ENCODE measurements at places on chromosomes 3 and 15.

- no peaks in the 10 kb centered on the region for H3K27me3 ChIP-seq
- H3K27ac ChIP-seq: no peak overlapping the region
- DNase-seq: no peak
- H3K36me3 ChIP-seq: no peaks in the 10 kb centered on the region
- H3K4me1 ChIP-seq: no peaks in the 10 kb centered on the region
Observed at GRCh38 chr3:7663771-7664170, 802.9 kb downstream of the GRM7 start.

GRCh38 chr3:139322346-139322745 lies 21.5 kb upstream of the MRPS22 start:
- no peaks in the 10 kb centered on the region for H3K36me3 ChIP-seq
- DNase-seq: no peak
- H3K27me3 ChIP-seq: no peaks in the 10 kb centered on the region
- H3K4me1 ChIP-seq: peaks cover 13% of the 10 kb centered on the region
- no peak overlapping the region for H3K27ac ChIP-seq

GRCh38 chr15:58678683-58679082 lies 70.8 kb downstream of the ADAM10 start:
- no peaks in the 10 kb centered on the region for H3K4me1 ChIP-seq
- DNase-seq: peak; percentile 11
- no peaks in the 10 kb centered on the region for H3K27me3 ChIP-seq

DNA sequence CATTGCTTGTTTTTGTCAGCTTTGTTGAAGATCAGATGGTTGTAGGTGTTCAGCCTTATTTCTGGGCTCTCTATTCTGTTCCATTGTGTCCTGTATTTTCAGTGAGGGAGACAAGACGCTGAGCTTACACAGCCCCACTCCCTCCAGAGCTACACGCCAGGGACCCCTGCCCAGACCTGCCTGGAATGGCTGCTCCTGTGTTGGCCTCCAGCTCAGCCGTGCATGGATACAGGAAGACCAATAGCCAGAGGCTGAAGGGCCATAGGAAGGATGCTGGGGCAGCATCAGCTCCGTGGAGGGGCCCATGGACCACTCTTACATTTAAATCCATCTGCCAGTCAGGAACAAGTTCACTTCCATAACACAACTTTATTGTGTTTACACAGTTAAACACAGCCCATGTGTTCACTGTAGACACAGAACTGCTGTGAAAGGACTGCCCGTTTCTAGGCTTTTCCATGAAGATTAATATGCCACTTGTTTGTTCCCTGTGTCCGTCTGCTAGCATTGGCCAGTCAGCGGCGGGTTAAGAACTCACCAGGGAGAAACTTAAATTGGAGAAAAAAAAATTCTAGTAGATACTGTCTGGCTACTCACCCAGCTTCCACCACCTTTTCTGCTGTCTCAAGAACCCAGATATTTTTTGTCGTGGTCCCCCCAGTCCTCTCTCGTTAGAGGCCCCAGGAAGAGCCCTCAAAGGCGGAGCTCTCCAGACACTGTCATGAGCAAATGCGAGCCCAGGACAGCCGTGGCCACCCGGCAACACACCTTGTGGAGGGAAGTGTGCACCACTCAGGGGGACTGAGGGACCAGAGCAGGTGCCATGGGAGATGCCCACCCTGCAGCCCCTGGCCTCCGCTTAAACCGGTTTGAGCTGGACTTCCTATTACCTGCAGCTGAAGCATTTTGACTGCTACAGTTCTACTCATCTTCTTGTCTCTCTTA lies 142.3 kb upstream of the MEF2A start:
- H3K4me3 ChIP-seq: no peak overlapping the region
- H3K27ac ChIP-seq: no peak overlapping the region
- no peak for DNase-seq
- no peaks in the 10 kb centered on the region for H3K36me3 ChIP-seq
- H3K4me1 ChIP-seq: peaks cover 20% of the 10 kb centered on the region

- no peaks in the 10 kb centered on the region for H3K36me3 ChIP-seq
- H3K27ac ChIP-seq: peak overlapping the region; percentile 30
- no peak for DNase-seq
- no peaks in the 10 kb centered on the region for H3K27me3 ChIP-seq
Observed at GRCh38 chr3:30440880-30441279, 165.5 kb upstream of the TGFBR2 start.

GRCh38 chr3:16088496-16088895 lies 86.0 kb upstream of the GALNT15 start:
- no peak for DNase-seq
- peak overlapping the region; percentile 23 for H3K4me3 ChIP-seq
- no peak overlapping the region for H3K27ac ChIP-seq
- no peaks in the 10 kb centered on the region for H3K36me3 ChIP-seq

- H3K27ac ChIP-seq: peak overlapping the region; percentile 7
- H3K27me3 ChIP-seq: no peaks in the 10 kb centered on the region
- no peak overlapping the region for H3K4me3 ChIP-seq
Observed at GRCh38 chr3:27360113-27361078, 8.8 kb downstream of the NEK10 start.

DNA sequence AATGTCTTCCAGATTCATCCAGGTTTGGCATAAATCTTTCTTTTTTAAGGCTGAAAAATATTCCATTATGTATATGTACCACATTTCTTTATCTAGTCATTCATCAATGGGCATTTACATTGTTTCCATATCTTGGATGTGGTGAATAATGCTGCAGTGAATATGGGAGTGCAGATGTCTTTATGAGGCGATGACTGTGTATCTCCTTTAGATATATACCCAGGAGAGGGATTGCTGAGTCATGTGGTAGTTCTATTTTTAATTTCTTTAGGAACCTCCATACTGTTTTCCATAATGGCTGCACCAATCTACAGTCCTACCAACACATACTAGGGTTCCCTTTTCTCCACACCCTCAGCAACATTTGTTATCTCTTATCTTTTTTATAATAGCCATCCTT lies 96.3 kb downstream of the LRRC28 start:
- H3K36me3 ChIP-seq: peaks cover 11% of the 10 kb centered on the region
- no peak overlapping the region for H3K4me3 ChIP-seq

GRCh38 chr3:88150371-88150770 lies 612 bp downstream of the C3orf38 start:
- H3K4me1 ChIP-seq: peaks cover 3% of the 10 kb centered on the region
- H3K4me3 ChIP-seq: peak overlapping the region; percentile 78
- DNase-seq: no peak
- peaks cover 23% of the 10 kb centered on the region for H3K36me3 ChIP-seq

DNA sequence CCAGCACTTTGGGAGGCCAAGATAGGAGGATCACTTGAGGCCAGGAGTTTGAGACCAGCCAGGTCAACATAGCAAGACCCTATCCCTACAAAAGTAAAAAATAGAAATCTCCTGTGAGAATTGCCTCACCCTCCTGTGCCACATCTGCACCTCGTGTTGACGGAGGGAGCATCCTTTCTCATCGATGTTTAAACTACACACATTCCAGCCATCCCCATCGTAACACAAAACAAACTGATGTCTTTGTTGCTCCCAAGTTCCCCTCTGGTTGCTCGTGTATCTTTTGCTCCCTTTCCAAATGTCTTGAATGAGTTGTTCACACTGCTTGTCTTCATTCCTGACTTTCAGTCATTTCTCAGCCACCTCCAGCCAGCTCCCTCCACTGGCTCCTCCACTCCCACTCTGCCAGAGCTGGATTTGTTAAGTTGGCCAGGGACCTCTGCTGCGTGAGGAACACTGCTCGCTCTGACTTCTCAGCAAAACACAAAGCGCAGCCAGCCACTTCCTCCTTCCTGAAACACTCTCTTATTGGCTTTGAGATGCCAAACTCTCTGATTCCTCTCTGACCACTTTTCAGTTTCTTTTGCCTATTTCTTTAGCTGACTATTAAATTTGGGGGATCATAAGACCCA lies 53.6 kb upstream of the ATP13A3 start:
- no peak overlapping the region for H3K27ac ChIP-seq
- no peak overlapping the region for H3K4me3 ChIP-seq
- no peaks in the 10 kb centered on the region for H3K36me3 ChIP-seq
- no peak for DNase-seq
- peaks cover 9% of the 10 kb centered on the region for H3K4me1 ChIP-seq

- peaks cover 7% of the 10 kb centered on the region for H3K4me1 ChIP-seq
- H3K27ac ChIP-seq: no peak overlapping the region
- peaks cover 3% of the 10 kb centered on the region for H3K27me3 ChIP-seq
- H3K4me3 ChIP-seq: no peak overlapping the region
Observed at GRCh38 chr3:72319194-72320094, 528.8 kb downstream of the SHQ1 start.

- no peak overlapping the region for H3K27ac ChIP-seq
- H3K36me3 ChIP-seq: no peaks in the 10 kb centered on the region
- DNase-seq: peak; percentile 97
- peaks cover 28% of the 10 kb centered on the region for H3K27me3 ChIP-seq
- H3K4me1 ChIP-seq: peaks cover 30% of the 10 kb centered on the region
- H3K4me3 ChIP-seq: no peak overlapping the region
Observed at GRCh38 chr15:70271422-70272088, 173.8 kb upstream of the TLE3 start.

- H3K27me3 ChIP-seq: peaks cover 4% of the 10 kb centered on the region
- no peaks in the 10 kb centered on the region for H3K36me3 ChIP-seq
- H3K27ac ChIP-seq: no peak overlapping the region
Observed at GRCh38 chr3:143103652-143104051, 15.9 kb upstream of the CHST2 start.

- no peak within 1 kb of the TSS for H3K27ac ChIP-seq
- peak; percentile 60 for DNase-seq
- H3K36me3 ChIP-seq: no peaks in the 10 kb centered on the region
- H3K4me3 ChIP-seq: peak within 1 kb of the TSS; percentile 65
- H3K27me3 ChIP-seq: peaks cover 39% of the 10 kb centered on the region
Observed at GRCh38 chr3:184261270-184261853, at the start of gene CAMK2N2. TSS of gene CAMK2N2 (minus strand) at chr3:184261553. CDS start at chr3:184261285, 268 bp downstream.

DNA sequence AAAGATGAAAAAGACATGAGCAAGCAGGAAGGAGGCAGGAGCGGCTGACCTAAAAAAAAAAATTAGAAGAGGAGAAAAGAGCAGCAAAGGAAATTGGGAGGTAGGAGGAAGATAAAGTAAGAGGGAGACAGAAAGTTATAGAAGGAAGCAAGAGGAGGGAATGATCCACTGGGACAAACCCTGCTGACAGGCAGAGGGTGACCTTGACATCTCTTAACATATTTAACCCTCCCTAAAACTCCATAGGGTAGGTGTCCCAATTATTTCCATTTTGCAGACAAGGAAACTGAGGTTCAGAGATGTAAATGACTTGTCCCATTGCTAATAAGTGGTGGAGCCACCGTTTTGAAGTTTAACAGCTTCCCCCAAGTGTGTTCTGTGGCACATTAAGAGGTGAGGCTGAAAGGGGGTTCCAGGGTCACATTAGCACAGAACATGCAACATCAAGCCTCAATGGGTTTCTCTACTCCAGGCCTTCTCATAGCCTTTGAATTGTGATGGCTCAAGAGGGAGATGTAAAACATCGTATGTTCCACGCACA lies 37.4 kb upstream of the PRICKLE2 start:
- H3K27me3 ChIP-seq: no peaks in the 10 kb centered on the region
- no peak for DNase-seq
- no peak overlapping the region for H3K27ac ChIP-seq
- H3K4me3 ChIP-seq: no peak overlapping the region
- H3K4me1 ChIP-seq: peaks cover 8% of the 10 kb centered on the region

GRCh38 chr3:186425788-186426730 lies 64.0 kb upstream of the DGKG start:
- DNase-seq: peak; percentile 59
- H3K4me1 ChIP-seq: peaks cover 4% of the 10 kb centered on the region
- no peak overlapping the region for H3K27ac ChIP-seq
- H3K36me3 ChIP-seq: no peaks in the 10 kb centered on the region
- H3K27me3 ChIP-seq: peaks cover 12% of the 10 kb centered on the region

DNA sequence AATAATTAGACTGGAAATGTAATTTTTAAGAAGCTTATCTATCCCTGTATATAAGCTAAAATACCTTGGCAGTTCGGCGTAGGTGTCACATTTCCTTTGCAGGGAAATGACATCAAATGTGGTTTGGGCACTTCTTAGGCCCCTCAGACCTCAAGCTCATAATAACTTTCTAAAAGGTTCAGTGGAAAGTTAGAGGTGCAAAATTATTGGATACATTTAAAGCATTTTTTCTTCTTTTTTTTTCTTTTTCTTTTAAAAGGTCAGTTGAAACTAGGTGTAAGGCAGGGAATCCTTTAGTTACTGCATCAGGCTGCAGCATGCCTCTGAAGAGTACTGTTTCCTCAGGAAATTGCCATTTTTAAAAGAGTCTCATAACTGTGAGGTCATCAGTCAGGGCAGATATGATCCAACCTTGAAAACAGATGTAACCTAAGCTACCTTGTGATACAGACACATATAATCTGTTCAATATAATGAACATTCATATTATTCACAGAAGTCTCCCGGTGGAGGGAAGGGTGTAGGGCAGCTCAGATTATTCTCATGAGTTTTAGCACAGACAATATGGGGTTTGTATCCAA lies 4.8 kb downstream of the SACM1L start:
- H3K4me1 ChIP-seq: peaks cover 4% of the 10 kb centered on the region
- peaks cover 32% of the 10 kb centered on the region for H3K36me3 ChIP-seq
- no peak overlapping the region for H3K4me3 ChIP-seq
- peak; percentile 15 for DNase-seq
- H3K27ac ChIP-seq: no peak overlapping the region
- no peaks in the 10 kb centered on the region for H3K27me3 ChIP-seq

- peaks cover 16% of the 10 kb centered on the region for H3K4me1 ChIP-seq
- H3K27ac ChIP-seq: no peak overlapping the region
Observed at GRCh38 chr3:129252748-129253147, 3.3 kb downstream of the COPG1 start.

- H3K4me3 ChIP-seq: no peak overlapping the region
- no peaks in the 10 kb centered on the region for H3K4me1 ChIP-seq
- no peaks in the 10 kb centered on the region for H3K36me3 ChIP-seq
- H3K27ac ChIP-seq: no peak overlapping the region
- no peak for DNase-seq
- H3K27me3 ChIP-seq: no peaks in the 10 kb centered on the region
Observed at GRCh38 chr3:135650309-135650708, 315.2 kb upstream of the PPP2R3A start.

DNA sequence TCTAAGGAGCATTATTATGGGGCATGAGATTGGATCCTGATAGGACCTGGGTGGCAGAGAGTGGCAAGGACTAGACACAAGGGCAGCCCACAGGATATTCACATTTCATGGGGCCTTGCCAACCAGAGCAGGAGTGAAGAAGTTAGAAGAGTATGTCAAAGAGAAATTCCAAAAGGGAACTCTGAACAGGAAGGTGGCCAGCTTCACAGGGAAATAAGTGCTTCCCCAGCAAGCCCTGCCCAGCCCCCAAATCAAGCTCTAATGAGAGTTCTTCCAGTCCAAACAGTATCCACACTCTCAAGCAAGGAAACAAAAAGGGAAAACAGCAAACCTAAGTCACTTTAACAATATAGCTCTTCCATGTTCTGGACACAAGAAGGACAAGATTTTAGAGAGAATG lies 130.2 kb upstream of the COL8A1 start:
- peaks cover 6% of the 10 kb centered on the region for H3K4me1 ChIP-seq
- no peak for DNase-seq
- no peak overlapping the region for H3K4me3 ChIP-seq
- no peak overlapping the region for H3K27ac ChIP-seq

DNA sequence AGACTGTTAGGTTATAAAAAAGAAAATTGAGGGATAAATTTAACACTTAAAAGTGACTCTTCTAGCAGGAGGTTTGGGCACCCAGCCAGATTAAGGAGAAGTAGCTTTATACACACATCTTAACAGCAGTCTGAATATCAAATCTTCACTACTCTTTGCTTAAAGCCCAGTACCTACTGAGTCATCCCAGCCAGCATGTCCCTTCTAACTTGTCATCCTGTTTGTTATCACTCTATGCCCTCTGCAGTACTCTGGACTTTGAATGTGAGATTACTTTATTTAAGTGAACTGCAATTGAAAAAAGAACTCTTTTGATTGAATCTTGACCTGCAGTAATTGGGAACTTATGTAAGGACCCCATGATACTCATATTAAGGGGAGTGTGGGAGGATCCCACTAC lies 77.6 kb downstream of the FHIT start:
- no peak overlapping the region for H3K4me3 ChIP-seq
- no peaks in the 10 kb centered on the region for H3K36me3 ChIP-seq
- no peak overlapping the region for H3K27ac ChIP-seq
- H3K4me1 ChIP-seq: peaks cover 4% of the 10 kb centered on the region
- no peak for DNase-seq

Data from mesenchymal stem cell (in vitro differentiated cells and primary cell).